D721Med (cell line): ENCODE measurements at places on chromosomes 1 and 21.
A peak's percentile ranks its signal among the peaks of the same experiment; 100 is the strongest.

DNA sequence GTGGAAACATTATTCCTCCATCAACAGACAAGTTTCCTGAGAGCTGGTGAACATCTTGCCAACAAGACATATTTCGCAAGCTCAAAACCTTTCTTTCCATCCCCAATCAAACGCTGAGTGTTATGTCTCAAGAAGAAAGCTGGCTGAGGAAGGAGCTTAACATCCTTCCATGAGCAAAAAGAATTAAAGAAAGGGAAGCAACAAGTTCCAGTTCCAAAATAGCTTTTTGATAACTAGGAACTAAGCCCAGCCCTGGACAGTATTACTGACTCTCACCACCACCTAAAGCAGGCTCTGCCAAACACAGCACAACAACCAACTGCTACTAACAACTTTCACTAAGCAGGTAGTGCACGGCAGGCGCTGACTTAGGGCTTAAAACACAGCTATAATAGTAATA is 50.2 kb downstream of the CAPZB start:
- no peak for DNase-seq

DNA sequence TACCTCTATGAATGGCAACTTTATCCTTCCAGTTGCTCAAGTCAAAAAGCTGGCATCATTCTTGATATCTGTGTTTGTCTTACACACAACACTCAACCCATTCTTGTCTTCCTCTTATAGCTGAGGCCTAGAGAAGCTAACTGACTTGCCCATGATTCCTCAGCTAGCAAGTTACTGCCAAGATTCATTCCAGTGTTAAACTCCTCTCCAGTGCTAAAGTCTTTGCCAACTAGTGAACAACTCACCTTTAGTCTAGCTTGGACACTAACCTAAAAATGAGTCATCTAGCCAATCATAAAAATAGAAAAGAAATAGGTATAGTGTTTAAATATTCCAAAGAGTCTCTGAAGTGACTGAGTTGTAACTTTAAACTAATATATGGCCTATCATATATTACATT is 45.6 kb upstream of the RGS2 start:
- no peak for DNase-seq

DNA sequence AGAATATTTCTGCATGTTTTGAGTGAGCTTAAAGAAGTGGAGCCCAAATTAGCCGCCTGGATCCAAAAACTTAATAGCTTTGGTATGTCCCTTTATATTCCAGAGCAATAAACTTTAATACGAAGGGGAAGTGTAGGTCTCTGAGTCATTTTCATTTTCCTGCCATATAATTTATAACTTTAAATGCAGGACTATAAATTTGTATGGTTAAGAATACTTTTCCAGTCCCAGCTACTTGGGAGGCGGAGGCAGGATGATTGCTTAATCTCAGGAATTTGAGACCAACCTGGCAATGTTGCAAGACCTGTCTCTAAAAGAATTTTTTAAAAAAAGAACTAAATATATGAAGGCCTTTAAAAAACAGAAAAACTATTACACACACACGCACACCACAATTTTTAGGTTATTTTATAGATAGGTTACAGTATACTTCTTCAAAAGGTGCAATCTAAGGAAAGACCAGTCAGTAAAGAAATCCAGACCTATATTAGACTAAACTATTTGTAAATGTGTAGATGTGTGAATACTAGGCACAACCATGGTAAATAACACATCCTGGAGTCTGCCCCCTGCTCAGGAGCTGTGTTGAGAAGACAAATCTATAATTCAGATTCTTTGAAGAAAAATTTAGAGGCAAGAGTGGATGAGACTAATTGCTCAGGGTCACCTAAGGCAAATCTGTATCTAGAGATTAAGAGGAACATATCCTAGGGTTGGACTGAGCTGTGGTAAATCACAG is 80.3 kb downstream of the TTC3 start:
- DNase-seq, result no peak

DNA sequence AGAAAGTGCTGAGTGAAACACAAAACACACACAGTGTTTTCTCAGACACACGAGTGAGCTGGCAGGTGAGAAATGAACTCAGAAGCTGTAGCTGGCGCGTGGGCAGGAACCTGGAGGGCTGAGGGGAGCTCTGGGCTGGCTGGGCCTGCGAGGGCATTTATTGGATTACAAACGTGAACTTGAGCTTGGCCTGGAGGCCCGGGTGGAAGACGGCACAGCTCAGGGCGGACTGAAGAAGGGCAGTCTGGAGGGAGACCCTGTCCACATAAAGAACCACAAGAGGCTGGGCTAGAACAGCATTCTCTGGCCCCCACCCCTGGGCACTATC is 52.1 kb upstream of the ADARB1 start:
- DNase-seq, result no peak

DNA sequence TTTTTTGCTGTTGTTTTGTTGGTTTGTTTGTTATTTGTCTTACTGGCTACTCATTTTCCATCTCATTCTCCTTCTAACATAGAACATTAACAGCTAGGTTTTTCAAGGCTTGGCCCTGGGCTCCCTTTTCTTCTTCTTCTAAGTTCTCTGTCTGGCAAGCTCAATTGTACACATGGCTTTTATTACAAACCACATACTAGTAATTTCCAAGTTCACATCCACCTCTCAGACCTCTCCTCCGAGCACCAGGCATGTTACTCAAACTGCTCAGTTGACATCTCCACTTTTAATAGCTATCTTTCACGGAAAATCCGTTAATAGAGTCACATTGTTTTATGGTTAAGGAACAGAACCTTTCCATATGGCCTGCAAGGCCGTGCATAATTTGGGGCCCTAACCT is 736.9 kb upstream of the ADAMTS5 start:
- no peak for DNase-seq

DNA sequence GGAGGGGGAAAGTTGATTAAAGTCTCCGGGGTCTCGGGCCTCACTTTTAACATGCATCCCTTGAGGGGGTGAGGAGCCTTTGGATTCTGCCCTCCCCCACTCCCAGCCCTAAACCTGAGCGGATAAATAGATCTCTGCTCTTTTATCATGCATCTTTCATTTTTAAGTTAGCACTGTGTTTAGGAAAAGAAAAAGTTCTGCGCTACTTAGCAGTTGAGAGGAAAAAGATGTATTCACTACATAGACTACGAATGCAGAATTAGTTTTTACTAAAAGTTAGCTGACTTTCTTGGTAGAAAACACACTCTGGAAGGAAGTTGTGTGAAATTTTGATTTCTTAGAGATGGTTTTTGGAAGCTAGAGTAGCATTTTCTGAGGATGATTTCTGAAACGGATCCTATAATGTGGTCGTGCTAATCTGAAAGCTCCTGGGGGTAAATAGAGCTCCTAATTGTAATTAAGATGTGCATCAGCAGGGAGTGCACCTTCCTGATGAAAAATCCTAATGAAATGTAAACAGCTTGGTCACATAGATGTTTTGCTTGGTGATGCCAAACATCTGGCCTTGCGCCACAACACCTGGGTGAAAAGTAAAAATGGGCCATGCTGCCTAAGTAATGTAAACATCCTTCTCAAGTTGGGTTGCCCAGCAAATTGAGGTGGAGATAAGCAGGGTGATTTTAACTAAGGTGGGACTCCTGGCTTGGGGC is 1.8 kb downstream of the ROR1 start:
- no peak for DNase-seq

DNA sequence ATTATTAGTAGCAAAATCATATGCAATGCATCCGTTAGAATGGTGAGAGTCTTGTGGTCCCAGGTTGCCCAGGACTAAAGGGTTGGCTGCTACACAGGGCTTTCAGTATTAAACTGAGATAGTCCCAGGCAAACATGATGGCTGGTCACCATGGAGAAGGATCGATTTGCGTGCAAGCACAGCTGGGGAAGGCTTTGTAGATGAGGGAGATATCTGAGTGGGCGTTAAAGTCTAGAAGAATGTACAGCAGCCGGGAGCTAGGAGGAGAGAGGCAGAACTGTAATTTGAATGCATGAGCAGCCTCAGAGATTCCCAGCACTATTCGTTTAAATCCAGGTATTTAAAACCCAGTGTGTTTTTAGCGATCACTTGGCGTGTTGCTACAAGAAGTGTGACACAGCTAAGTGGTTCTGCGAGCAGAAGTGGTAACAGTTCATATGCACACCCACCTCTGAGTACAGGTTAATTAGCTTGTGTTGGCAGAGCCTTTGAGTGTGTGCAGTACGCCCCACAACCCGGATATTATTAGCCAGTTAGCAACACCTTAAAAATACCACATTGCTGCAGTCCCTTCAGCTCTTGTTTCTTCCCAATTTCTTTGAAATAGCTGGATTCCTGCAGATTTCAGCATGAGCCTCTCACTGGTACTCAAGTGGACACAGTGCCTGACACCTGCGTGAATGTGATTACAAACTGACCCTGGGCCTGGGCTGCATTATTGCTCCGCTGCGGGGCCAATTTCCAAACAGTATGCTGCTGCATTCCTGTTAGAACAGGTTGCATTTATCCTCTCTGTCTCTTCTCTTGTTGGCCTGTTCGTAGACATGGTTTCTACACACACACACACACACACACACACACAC is 67.2 kb upstream of the SCAF4 start:
- no peak for DNase-seq

GRCh38 chr1:20358761-20359263 is 68.1 kb downstream of the VWA5B1 start:
- no peak for DNase-seq

DNA sequence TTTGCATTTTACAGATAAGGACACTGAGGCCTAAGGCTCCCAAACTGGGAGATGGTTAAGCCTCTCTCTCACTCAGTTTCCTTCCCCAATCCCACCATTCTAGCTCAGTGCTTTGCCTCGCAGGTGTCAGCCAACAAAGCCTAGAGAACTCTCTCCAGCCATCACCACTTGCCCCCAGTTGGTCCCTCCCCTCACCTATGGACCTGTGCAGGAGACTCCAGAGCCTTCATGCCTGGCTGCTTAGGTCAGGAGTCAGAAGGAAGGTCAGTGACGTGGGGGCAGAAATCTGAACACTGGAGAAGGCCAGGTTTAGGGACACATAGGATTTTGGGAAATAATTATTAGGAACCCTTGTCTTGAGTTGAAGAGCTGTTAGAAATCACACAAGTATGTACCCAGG is 295.3 kb downstream of the PTPRU start:
- no peak for DNase-seq

DNA sequence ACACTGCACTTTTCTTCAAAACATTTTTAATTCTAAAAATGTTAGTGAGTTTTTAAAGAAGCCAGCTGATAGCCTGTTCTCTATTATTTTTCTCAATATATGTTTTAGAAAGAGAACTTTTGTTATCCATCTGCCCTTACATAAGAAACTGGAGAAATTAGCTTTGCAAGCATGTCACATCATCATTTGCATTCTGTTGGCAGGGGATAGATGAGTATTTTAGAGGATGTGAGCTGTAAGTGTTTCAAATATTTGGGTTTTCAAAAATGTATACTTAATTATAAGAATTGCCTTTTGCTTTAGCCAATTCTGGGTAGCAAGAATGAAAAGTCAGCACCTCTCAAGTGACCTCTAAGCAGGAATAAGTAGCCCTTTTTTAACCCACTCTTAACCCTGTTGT is 7.4 kb downstream of the NFIA start:
- no peak for DNase-seq

- DNase-seq, result no peak
Measured at GRCh38 chr1:1307261-1307922, 338 bp downstream of the ACAP3 start.

DNA sequence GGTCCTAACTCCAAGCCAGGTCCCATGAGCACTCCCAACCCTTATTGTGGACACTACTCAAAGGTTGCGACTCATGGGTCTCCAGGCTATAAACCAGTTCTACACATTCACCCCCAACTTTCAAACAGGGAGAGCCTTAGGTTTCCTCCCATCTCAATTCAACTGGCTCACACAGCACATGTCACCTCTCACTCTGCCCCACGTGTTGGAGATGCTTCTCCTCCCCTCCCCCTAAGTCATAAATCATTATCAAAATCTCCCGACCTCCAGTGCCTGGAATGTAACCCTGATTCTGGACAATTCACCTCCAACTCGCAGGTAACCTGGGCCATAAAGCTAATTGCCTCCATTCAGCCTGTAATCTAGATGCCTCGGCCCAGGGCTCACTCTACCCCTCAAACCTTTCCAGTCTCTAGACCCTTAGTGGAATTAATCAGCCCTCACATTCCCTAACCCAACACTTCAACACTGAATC is 595 bp downstream of the AK2 start:
- no peak for DNase-seq

- no peak for DNase-seq
Measured at GRCh38 chr1:234989479-234990327, 138.9 kb downstream of the TOMM20 start.

GRCh38 chr1:47424336-47424982 is 8.4 kb downstream of the FOXE3 start:
- no peak for DNase-seq

DNA sequence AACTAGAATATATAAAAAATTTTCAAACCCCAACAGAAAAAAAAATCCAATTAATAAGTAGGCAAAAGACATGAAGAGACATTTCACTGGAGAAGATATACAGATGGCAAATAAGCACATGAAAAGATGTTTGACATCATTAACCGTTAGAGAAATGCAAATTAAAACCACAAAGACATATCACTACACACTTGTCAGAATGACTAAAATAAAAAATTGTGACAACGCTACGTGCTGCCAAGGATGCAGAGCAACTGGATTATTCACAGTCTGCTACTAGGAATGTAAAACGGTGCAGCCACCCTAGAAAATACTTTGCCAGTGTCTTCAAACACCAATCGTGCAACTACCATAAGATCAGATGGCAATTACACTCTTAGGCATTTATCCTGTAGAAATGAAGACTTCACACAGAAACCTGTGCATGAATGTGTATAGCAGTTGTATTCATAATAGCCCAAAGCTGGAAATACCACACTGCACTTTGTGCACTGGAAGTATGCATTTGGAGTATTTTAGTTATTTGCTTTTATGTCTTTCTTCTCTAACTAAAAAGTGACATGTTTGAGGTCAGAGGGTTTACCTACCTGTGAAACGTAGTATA is 75.3 kb upstream of the PALMD start:
- no peak for DNase-seq

DNA sequence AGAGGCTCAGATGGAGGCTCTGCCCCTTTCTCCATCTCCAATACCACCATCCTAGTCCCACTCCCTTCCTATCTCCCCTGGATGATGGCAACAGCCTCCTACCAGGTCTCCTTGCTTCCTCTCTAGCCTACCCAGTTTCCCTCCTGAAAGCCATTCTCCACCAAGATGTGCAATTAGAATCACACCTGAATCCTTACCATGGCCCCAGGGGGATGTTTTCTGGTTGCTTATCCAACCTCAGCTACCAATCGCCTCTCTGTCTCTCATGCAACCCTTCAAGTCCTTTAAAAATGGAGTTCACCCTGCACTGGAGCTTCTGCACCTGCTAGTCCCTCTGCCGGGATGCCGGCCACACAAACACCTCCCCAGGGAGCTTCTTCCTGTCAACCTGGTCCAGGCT is 2.9 kb downstream of the RCAN1 start:
- DNase-seq, result no peak

GRCh38 chr21:37514038-37514667 is 147.6 kb downstream of the DYRK1A start:
- no peak for DNase-seq

GRCh38 chr1:201085902-201086735 is 26.1 kb downstream of the CACNA1S start:
- peak; percentile 87 for DNase-seq

GRCh38 chr1:216111842-216112241 is 311.4 kb downstream of the USH2A start:
- no peak for DNase-seq
